Occipital lobe (tissue), 3 donors: ENCODE measurements at places on chromosomes 7 and 10. TPM values are rescaled to one million over a fixed set of nuclear protein-coding genes. Genes with fewer than 3 reads are reported as not detected.

DNA sequence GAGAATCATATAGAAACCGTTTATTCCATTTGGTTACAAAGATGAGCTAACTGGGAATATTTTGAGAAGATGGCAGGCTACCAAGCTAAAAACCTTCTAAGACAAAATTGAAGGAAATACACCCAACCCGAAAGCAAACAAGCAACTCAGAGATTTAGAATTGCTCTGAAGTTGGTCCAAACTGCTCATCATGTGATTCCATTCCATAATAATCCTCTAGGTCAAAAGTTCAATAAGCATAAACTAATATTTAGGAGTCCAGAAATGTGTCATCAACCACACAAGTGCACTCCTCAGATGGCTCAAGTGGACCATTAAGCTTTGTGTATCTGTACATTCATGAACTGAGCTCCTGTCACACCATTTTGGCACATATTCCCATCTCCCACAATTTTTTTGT lies 28.7 kb downstream of the DGKI start:
- DNase-seq, result no peak

DNA sequence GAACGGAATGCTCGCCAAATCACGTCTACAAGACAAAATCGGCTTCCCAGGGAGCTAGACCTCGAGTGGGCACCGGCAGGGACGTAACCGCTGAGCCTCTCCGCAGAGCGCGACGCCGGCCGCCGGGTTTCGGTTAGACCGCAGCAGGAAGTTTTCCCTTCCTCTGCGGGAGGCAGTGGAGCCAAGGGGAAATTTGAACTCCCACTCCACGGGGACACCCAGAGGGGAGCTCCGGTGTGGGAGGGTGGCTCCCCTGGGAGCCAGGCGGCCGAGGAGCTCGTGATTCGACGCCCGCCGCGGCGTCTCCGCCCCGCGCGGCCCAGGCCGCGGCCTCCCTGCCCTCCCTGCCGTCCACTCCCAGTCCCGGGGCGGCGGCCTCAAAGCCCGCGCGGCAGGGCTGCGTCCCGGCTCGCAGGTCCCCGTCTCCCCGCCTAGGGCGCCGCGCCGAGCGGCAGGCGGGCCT lies 426 bp downstream of the SYPL1 start:
- no peak for DNase-seq

DNA sequence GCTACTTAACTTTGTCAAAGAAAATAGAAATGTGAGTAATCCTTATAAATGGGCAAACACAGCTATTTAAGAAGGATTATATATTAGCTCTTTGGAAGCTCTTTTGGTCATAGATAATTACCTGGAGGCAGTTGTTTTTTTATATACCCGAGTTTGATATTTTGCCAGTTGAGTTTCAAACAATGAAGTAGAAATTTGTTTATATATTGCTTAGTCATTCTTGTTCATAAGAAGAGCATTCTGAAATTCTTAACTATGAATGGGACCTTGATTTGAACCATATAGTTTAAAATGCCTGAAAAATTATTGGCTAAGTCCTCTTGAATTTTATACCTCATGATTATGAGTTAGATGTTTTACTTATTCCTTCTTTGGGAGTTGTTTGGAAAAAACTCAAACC lies 36.4 kb downstream of the MINPP1 start:
- DNase-seq, result no peak

GRCh38 chr10:86855513-86855912 lies 99.1 kb downstream of the BMPR1A start:
- DNase-seq, result no peak

- no peak for DNase-seq
Observed at GRCh38 chr10:22481687-22482539, 136.6 kb downstream of the SPAG6 start.

- no peak for DNase-seq
Observed at GRCh38 chr7:148110097-148110868, 480.3 kb upstream of the C7orf33 start.

- no peak for DNase-seq
Observed at GRCh38 chr10:132110111-132110521, 44.4 kb downstream of the JAKMIP3 start.

GRCh38 chr10:70228491-70228890 lies 4.7 kb downstream of the PPA1 start:
- DNase-seq, result no peak

- no peak for DNase-seq
Observed at GRCh38 chr7:24829787-24830186, 72.5 kb upstream of the GSDME start.

GRCh38 chr10:106920538-106920937 lies 244.0 kb downstream of the SORCS1 start:
- DNase-seq, result peak; percentile 35

DNA sequence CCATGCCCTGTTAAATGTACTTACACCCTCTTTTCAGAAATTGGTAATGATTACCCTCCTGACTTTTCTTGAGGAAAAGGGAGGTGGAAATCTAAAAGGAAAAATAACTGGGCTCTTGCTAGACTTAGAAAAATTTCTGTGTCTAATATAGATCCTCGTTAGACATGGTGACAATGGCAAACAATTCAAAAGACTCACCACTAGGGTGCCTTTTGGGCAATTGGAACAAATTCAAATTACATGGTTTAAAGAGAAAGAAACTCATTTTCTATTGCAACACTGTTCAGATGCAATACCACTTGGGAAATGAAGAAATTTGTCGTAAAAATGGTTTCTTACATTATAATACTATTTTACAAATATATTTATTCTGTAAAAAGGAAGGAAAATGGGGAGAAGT lies 950.1 kb downstream of the GRM8 start:
- no peak for DNase-seq

DNA sequence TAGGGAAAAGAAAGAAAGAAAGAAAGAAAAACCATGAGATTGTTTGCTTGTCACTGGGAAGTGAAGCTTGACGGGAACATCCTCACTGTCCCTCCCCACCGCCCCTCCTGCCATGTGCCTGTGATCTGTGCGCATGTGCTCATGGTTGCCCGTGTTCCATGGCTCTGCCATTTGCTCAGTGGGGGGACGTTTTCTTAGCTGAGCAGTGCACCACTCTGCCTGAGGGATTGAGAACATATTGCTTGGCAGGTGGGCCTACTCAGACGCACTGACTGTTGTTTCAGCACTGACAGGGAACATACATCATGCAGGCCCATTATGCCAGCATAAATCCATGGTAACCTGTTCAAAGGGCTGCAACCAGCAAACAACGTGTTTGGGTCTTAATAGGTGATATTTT lies 747.9 kb upstream of the GALNT17 start:
- no peak for DNase-seq

The FEZF1 gene
- total RNA-seq, result not detected

The LBX1 gene
- total RNA-seq, result not detected
